ENCODE measurements at places on chromosomes 5 and 9.

DNA sequence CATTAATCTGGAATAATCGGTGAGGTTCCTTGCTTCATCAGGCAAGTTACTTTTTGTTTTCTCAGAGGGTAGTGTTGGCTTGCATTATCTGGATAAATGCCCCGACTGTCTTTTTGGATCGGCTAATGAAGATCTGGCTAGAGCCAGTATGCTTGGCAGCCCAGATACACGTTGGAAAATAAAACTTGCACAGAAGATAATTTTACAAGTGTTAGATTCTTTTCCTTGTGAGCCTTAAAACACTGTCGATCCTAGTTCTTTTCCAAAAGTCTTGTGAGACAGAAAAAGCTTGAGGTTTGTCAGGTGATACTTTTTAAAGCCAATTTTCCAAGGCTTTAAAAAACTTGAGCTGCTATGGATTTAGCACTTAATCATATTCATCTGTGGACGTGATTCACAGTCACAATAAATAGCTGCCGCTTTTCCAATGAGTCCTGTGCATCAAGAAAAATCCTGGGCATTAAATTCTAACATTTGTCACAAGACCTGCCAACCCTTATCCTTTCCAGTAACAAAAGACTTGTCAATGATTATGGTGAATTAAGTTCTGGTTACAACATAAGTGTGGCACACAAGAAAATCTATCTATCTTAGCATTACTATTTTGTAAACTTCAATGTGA, 68.5 kb downstream of the PRLR start:
- DNase-seq = no peak

DNA sequence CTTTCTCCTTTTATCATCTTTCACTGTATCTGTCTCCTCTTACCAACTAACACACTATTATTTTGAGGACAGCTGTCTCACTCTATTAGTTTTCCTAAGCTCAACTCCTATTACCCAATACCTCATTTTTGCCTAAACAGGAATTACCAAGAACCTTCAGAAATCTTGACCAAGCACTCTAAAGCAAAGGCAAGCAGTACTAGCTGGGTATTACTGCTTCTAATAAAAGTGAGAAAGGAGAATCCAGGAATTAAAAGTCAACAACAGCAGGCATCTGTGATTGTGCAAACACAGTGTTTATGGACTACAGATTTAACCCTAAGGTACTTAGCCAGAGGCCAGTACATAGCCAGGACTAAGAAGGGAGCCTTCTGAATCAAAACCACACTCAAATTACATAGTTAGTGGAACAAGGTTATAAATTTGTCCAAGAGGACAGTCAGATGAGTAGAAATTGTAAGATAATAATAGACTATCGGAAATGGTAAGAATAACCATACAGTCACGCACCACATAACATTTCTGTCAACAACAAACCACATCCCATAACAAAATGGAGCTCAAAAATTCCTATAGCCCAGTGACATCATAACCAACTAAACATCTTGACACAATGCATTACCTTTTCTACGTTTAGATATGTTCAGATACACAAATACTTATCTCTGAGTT, 8.3 kb downstream of the RFX3 start:
- no peak for DNase-seq

DNA sequence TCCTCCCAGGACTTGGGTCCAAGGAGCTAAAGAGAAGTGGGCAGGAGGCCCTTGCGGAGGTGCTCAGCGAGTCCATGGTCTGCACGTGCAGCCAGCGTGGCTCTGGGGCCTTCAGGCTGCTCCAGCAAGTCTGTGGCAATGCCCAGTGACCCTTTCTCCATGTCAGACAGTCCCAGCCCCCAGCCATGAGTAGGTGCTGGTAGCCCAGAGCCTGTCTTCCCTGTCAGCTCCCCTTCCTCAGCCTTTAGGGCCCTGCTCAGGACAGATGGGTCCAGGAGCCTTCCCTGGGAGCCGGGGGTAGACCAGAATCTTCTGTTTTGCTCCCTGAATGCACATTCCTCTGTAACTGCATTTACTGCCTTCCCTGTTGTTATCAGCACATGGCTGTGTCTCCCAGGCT, 147.2 kb upstream of the IRX2 start:
- DNase-seq = no peak

- DNase-seq = no peak
Observed at GRCh38 chr9:97475059-97475458, 26.4 kb upstream of the TMOD1 start.

- no peak for DNase-seq
Observed at GRCh38 chr9:8555762-8556500, 756.4 kb upstream of the DMAC1 start.

GRCh38 chr5:15741591-15741990, 241.6 kb downstream of the FBXL7 start:
- no peak for DNase-seq

DNA sequence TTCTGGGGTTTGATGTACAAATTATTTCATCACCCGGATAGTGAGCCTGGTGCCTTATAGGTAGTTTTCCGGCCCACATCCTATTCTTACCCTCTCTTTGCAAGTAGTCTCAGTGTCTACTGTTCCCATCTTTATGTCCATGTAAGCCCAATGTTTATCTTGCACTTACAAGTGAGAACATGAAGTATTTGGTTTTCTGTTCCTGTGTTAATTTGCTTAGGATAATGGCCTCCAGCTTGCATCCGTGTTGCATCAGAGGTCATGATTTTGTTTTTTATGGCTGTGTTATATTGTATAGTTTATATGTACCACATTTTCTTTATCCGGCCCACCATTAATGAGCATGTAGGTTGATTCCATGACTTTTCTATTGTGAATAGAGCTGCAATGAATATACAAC, 136.5 kb downstream of the PRR16 start:
- no peak for DNase-seq

DNA sequence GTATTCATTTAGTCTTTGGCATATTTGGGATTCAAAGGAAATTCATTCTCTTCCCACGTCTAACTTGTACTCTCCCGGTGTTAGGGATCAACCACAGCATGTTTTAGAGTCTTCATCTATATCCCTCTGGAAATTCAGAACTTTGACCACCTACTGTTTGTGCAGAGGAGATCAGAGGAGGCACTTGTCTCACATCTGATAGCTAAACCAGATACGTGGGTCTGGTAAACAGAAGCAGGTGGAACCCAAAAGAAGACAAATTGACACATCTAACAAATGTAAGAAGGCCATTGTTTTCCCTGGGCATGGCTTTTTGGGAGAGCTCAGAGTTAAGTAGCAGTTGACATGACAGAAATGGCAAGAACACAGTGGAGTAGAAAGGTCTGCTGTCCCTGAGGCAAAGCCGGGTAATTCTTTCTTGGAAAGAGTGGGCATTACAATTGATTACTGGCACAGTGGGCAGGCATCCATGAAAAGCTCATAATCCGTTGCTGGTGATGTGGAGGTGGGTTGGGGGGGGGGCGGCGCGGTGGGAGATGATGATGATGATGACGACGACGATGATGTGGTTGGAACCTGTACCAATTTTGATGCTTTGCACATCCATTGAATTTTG, 27.5 kb downstream of the PIP5K1B start:
- DNase-seq = no peak

- DNase-seq = peak; percentile 86
Observed at GRCh38 chr5:168268949-168269936, 22.2 kb upstream of the WWC1 start.

DNA sequence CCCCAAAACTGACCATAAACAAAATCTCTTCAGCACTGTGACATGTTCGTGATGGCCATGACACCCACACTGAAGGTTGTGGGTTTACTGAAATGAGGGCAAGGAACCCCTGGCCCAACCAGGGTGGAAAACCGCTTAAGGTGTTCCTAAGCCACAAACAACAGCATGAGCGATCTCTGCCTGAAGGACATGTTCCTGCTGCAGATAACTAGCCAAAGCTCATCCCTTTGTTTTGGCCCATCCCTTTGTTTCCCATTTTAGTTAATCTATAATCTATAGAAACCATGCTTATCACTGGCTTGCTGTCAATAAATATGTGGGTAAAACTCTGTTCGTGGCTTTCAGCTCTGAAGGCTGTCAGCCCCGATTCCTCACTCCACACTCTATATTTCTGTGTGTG, 21.8 kb upstream of the TUT7 start:
- no peak for DNase-seq

GRCh38 chr5:173643964-173644363, 27.5 kb upstream of the BOD1 start:
- no peak for DNase-seq

GRCh38 chr5:178547753-178548415, 42.3 kb downstream of the COL23A1 start:
- DNase-seq = no peak

DNA sequence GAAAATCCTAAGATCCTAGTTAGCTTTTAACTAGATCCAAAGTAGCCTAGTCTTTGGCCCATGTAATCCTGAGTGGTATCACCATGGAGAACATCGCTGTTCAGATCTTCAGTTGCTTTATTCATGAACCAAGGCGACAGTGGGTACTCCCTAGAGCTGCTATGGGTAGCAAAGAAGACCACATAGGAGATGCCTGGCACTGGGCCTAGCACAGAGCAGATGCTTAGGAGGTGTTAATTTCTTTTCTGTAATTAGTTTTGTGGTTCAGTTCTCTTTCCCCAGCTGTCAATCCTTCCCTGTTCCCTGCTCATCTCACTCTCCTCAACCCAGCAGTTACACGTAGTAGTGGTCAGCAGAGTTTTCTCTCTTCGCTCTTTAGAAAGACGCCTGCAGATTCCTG, 9.3 kb downstream of the CAST start:
- DNase-seq = no peak

DNA sequence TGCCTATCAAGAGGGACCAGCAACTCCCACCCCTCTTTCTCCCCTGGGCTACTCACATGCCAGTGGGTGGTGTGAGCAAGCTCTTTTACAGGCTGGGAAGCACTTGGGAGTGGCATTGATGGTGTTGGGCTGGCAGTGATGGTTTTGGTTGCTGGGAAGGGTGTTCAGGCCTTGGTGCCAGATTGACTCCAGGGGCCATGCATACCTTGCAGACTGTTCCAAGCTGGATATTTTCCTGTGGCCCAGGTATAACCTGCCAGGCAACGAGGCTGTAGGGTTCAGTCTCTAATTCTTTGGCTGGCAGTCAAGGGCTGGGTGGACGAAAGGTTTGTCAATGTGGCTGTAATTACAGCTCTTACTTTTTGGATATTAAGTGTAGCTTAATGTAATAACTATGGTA, 177.3 kb downstream of the MACROH2A1 start:
- no peak for DNase-seq

DNA sequence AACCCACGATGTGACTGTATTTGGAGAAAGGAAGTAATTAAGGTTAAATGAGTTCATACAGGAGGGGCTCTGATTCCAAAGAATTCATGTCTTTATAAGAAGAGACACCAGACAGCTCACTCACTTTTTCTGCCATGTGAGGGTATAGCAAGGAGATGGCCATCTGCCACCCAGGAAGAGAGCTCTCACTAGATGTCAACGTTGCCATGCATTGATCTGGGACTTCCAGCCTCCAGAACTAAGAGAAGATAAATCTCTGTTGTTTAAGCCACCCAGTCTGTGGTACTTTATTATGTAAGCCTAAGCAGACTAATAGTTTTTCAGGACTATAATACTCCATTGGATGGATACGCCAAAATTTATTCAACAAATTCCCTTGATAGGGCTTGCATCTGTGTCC, 89.8 kb upstream of the RAD23B start:
- DNase-seq = no peak

GRCh38 chr9:91395553-91396471, 27.8 kb downstream of the NFIL3 start:
- peak; percentile 41 for DNase-seq

DNA sequence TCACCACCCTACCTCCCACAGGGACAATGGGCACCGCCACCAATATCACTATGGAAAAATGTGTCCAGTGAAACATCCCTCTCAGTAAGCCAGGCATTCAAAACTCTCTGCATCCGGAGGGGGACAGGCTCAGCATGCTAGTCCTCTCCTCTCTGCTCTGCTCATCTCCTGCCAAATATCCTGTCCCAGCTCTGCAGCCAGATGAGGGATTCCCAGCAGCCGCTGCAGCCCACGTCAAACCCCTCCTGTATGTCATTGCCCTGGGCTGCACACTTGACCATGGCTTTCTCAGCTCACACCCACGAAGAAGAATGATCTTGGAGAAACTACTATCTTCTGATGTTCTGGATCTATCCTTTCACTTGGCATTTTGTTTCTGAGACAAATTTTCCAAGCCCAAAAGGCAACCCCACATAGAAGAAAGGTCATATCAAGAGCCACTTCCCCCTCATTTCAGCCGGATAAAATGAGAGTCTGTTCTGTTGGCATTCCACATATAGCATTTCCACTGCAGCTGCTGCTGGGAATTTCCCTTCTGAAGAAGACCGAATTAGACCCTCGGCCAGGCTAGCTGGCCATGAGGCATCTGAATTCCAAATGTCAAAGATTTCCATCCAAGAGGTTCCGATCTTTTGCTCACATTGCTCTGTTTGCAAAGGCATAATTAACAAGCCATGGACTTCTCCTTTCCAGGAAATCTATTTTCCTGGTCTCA, 338.0 kb downstream of the ACTL7B start:
- no peak for DNase-seq

DNA sequence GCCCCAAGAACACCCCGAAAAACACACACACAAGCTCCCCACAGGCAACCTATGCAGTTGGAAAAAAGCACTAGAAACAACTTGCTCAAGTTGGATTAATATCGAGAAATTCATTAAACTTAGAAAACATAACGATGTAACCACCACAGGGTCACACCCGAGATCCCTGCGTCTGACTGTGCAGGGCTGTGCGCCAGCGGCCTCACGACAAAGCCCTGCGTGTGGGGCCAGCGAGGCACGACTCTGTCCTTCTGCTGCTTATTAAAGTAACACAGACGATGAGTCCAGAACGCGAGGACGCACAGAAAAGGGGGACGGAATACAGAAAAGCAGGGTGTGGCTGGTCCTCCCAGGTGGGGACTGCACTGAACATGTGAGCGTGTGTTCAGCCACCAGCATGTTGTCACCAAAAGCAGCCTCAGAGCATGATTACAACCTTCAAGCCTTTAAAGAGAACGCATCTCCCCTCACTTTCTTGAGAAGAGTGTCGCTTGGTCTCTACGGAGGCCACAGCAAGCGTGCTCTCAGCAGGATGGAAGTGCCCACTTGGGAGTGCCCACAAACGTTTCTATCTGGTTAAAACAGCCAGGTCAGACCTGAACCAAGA, 14.4 kb downstream of the SLC12A7 start:
- DNase-seq = no peak

DNA sequence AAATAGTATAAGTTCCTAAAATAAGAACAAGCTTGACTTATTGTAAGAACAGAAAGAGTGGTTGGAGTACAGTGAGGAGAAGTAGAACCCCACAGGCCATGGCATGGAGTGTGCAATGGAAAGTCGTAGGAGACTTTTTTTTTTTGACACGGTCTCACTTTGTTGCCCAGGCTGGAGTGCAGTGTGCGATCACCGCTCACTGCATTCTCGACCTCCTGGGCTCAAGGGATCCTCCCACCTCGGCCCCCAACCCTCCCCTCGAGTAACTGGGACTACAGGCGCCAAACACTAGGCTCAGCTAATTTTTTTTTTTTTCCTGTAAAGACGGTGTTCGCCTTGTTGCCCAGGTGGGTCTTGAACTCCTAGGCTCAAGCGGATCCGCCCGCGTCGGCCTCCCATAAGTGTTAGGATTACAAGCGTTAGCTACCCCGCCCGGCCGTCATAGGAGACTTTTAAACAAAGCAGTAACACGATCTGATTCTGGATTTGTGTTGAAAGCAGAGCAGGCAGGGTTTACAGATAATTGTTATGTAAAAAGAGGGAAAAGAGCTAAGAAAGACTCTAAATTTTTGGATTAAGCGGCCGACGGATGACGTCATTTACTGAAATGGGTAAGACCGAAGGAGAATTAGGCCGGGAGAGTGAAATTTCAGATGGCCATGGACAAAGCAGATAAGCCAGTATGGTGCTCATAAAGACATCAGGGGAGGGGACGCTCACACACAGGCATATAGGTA, 752 bp downstream of the TSTD2 start:
- no peak for DNase-seq

- DNase-seq = peak; percentile 85
Observed at GRCh38 chr5:34929720-34930461, 532 bp downstream of the DNAJC21 start.

All from HTR-8/SVneo (cell line).